Activated CD4-positive, alpha-beta T cell treated with anti-CD3 and anti-CD28 coated beads, Interleukin-2, amount 50 U/mL, for 48 hours (primary cell): ENCODE measurements at places on chromosomes 3 and 15.

DNA sequence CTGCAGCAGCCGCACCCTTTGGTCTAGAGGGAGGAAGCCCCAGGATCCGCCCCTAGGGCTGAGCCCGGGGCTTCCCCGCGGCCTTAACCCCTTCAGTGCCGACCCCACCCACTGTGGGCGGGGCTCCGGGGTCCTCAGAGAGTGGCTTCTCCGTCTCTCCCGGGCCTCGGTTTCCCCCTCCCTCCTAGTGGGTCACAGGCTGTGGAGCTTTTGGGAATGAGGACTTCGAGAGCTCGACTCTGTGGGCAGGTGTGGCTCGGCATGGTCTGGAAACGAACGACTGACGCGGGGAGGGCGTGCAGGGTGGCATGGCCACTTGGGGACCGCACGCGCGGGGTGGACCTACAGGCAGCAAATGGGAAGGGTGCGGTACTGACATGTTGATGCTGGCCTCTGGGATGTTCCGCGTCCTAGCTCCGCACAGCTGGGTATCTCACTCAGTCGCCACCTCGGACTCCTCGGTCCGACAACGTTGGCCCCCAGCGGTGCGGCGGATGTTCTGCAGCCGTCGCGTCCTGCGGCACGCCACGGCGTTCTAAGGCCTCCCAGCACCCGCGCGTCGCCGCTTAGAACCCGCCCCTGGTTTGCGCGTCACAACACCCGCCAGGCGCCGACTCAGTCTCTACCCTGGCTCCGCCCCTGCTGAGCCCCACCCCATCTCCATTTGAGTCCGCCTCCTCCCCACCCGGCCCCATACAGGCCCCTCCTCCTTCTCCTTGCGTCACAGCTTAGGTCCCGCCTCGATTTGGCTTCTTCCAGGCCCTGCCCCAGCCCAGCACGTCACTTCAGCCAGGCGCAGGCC lies at the start of the genes HYAL3 and NAA80:
Gene HYAL3, minus strand, starts transcription at position 570 of the 802 bp plus-strand sequence. CDS start 3,803 bp downstream, outside the sequence.
Gene NAA80, minus strand, starts transcription at position 570 of the 802 bp plus-strand sequence. CDS start 1,942 bp downstream, outside the sequence.
- peak; percentile 100 for DNase-seq

- peak; percentile 80 for DNase-seq
These were observed 29.6 kb downstream of the PSTPIP1 start for GRCh38 chr15:77024273-77025082.

GRCh38 chr3:61315871-61316270 lies 64.6 kb upstream of the FHIT start:
- DNase-seq, result no peak

DNA sequence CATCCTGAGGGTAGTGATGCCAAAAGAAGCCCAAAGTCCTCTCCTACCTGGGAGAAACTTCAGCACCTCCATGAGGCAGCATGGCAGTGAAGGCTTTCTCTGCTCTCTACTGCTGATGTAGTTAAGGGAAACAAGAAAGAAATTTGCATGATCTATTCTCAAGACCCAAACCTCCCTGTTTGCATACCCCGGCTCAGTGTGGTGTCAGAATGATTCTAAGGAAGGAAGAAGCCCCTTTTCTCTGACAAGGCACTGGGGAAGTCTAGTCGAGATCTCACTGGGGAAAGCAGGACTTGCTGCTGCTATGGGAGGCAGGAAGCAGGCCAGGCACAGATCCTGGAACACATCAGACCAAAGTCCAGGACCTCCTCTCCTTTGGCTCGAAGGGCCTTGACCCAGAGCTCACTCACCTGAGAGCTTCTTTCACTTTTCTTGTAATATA lies 89.4 kb upstream of the ICE2 start:
- no peak for DNase-seq

GRCh38 chr3:151890721-151891141 lies 17.3 kb downstream of the SUCNR1 start:
- no peak for DNase-seq

- no peak for DNase-seq
These were observed 718.7 kb upstream of the SGO1 start for GRCh38 chr3:20904671-20905070.

DNA sequence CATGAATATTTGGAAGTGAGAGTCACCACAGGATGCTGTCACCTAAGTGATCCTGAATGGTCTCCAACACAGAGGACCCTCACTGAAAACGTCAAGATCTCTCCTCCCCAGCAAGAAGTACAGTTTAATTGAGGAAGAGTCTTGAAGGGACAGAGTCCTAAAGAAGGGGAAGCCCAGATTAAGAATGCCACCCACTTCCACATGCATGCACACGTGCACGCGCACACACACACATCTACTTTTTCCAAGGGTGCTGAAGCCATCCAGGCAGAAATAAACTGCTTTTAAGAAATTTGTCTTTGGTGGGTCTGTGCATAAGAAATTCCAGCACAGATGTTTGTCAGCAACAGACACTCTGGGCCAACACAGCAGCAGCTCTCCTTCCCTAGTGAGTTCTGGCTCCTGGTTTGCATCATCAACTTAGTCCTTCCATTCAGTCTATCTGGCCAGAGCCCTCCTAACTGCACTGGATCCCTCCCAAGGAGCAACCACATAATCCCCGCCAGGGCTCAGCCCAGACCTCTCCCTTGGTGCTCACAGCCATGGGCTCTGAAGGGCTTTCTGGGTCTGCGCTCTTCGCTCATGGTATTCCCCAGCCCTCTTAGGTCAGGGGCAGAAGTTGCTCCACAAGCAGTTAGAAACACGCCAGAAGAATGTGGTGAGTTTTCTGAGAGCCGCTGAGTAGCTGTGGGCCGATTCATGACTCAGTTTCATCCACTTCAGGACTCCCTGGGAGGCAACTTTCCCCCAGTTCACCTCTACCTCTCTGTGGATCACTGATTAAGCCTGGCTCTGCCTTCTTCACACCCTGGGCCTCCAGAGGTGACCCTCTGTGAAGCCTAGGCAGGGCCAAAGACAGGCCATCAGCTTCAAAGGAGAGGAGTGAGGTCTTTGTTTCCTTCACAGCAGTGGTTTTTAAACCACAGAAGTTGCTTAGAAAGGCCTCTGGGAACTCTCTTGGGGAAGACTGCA lies 132.6 kb upstream of the LIPC start:
- DNase-seq, result no peak

GRCh38 chr15:42804739-42805138 lies 67.8 kb upstream of the CDAN1 start:
- no peak for DNase-seq

DNA sequence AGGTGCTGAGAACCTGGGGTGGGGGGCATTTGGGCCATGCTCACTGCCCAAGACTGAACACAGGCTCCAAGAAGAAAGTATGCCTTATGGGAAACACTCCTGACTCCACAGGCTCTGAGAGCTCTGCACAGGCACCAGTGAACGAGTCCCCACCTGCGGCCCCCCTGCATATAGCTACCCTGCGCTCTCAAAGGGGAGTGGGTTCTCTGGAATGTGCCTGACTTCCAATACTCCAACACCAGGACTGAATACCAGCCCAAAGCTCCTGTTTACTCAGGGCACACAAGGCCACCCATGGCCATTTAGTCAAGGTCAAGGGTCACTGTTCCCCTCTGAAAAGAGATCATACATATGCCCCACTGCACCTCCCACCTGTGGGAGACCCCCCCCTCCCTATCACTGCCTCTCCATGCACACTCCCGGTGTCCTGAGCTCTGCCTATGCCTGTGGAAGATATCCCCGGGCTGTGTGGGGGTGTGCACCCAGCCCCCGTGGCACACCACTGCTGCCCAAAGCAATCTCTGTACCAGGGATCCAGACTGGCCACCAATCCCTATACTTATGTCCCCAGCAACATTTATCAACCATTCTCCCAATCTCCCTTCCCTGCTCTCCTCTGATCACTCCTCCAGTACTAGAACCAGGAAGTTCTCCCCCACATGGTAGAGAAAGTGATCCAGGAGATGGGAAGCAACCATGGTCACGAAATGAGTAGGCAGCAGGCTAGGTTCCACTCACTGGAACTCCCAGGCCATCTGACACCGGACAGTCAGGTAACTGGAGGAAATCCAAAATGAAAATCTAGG lies 1.5 kb upstream of the PLXNB1 start:
- no peak for DNase-seq

GRCh38 chr15:89377842-89378295 lies 43.2 kb upstream of the POLG start:
- no peak for DNase-seq

- no peak for DNase-seq
These were observed 130.4 kb downstream of the ZNF385D start for GRCh38 chr3:21620511-21621155.

- DNase-seq, result no peak
These were observed 14.7 kb downstream of the PPARG start for GRCh38 chr3:12303534-12303933.

DNA sequence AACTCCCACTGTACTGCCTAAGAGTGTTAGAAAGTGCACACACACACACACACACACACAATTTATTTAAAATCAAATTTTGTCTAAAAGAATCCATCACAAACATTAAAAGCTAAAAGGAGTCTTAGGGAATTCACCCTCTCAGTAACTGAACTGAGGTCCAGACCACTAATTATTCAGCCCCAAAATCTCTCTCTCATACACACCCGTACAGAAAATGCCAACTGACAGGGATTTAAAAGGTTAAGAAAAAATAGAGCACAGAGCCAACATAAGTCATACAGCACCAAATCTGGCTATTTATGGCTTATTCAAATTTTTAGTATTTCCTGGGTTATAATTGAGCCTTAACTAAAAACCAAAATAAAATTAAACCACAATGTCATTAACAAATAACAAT lies 20.7 kb downstream of the GBE1 start:
- DNase-seq, result no peak

DNA sequence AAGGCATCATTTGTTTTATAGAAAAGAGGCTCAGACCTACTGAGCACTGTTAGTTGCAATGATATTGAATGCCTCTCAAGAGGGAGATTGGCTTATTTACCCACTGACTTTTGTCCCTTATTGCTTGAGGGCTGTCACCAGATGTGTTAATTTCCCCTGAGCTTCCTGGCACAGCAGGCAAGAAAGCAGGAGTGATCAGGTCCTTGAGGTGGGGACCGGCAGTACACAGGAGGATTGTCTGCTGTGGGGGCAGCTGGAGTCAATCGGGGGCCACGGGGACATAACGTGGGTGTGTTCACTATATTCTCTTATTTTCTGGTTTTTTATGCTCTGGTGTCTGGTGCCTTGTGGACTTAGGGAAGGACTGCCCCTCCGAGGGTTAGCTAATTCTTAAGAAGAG lies 44.6 kb downstream of the GASK1A start:
- no peak for DNase-seq

DNA sequence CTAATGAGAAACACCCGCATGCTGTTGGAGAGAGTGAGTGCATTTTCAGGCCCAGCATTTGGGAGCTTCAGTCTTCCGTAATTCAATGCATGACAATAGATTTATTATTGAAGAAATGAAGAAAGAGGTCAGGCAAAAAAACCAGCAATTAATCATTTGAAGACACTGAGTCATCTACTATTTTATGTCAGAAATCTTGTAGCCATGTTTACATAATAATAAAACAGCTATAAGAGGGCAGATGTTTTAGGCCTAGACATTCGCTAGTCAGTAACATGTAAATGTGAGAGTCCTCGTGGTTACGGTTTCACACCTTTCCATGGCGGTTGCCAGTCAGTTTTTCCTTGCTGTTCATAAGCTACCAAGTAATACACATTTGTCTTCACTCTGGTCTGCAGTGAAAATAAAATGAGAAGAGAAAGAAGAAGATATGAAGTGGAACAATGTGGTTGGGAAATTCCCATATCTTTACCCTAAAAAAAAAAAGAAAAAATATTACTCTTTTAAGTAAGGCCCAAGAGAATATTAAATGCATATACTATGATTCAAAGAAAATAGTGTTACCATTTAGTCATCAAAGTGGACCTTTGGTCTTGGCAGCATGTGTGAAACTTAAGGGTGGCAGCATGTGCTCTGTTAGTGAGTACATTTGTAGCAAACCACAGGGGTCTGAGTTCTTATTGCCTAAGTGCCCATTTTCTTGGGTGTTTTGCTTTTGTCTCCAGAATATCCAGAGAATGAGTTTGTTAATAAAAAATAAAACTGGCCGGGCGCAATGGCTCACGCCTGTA lies 140.5 kb upstream of the TBL1XR1 start:
- DNase-seq, result peak; percentile 68

- no peak for DNase-seq
These were observed 214.2 kb downstream of the NAALADL2 start for GRCh38 chr3:175073219-175073905.

- no peak for DNase-seq
These were observed 231.6 kb downstream of the SOX2 start for GRCh38 chr3:181943285-181943684.

GRCh38 chr15:45377609-45378148 lies 665 bp downstream of the GATM start:
- DNase-seq, result no peak

GRCh38 chr3:193407688-193408087 lies 29.1 kb upstream of the ATP13A5 start:
- DNase-seq, result no peak

DNA sequence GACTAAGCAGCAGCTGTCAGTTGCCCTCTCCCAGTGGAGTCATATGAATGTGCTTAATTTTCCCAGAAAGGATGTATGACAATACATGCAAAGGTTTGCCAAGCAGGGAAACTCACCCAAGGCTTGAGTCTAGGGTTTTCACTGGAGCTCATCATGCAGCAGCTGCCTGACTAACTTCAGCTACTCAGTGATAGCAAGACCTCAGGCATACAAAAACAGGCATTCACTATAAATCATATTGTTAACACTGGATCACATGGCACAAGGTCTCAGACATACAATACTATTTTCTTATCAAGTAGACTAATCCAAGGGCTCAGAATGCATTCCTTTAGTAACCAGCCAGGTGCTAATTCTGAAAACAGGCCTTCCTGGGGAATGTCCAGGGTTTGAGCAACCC lies 85.0 kb upstream of the STAC start:
- DNase-seq, result no peak

DNA sequence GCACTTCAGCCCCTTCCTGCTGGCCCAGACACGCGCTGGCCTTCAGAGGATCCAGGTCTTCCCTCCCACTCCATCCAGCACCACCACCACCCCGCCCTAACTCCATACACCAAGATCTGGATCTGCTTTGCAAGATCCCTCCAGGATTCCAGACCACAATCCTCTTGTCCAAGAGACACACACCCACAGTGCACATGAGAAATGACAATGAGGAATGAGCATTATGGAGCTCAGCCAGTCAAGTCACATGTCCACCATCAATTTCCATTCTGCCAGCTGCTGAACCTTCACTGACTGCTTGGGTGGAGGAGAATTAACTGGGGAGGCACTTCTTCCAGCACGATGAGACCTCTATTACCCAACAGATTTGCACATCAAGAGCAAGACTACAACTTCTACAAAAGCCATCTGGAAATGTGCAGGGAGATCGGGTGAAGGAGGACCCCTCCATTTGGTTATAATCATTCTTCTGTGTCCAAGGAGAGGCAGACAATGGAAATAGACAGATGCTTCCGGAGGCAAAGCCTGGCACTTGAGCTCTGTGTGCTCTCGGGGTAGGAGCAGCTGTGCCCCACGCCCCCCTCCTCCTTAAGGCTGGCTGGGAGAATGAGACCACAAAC lies 12.3 kb upstream of the SPATA12 start:
- DNase-seq, result no peak

- no peak for DNase-seq
These were observed 74.4 kb upstream of the CTDSPL start for GRCh38 chr3:37787153-37787867.

- DNase-seq, result no peak
These were observed 15.3 kb upstream of the IGDCC3 start for GRCh38 chr15:65393091-65393490.

- DNase-seq, result no peak
These were observed 46.6 kb downstream of the SLCO2A1 start for GRCh38 chr3:133983126-133983525.

- DNase-seq, result no peak
These were observed 67.1 kb upstream of the USP50 start for GRCh38 chr15:50613600-50613999.

GRCh38 chr3:43285644-43286043 lies 696 bp upstream of the SNRK start:
- DNase-seq, result no peak
